ENCODE measurements at places on chromosomes 4 and X.

GRCh38 chrX:66638591-66639500 is at the start of gene EDA2R:
TSS of gene EDA2R (minus strand) at chrX:66639078. CDS start at chrX:66616020, 23,058 bp downstream.
- DNase-seq, result peak; percentile 91

DNA sequence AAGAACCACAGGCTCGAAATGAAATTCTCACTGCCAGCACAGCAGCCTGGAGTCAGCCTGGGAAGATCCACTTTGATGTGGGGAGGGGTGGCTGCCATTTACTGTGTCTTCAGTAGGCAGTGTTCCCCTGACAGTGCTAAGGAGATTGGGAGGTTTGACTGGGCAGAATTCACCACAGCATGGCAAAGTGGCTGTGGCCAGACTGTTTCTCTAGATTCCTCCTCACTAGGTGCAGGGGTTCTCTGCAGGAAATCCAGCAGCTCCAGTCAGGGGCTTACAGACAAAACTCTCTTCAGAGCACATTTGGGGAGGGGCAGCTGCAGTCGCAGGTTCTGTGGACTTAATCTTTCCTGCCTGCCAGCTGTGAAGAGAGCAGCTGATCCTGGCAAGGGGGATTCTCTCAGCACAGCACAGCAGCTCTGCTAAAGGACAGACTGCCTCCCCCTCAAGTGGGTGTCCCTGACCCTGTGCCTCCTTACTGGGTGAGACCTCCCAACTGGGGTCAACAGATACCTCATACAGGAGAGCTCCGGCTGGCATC is 1174.0 kb downstream of the RAPGEF2 start:
- no peak for DNase-seq

- DNase-seq, result peak; percentile 20
Observed at GRCh38 chrX:119784747-119785446, 6.5 kb downstream of the RPL39 start.

DNA sequence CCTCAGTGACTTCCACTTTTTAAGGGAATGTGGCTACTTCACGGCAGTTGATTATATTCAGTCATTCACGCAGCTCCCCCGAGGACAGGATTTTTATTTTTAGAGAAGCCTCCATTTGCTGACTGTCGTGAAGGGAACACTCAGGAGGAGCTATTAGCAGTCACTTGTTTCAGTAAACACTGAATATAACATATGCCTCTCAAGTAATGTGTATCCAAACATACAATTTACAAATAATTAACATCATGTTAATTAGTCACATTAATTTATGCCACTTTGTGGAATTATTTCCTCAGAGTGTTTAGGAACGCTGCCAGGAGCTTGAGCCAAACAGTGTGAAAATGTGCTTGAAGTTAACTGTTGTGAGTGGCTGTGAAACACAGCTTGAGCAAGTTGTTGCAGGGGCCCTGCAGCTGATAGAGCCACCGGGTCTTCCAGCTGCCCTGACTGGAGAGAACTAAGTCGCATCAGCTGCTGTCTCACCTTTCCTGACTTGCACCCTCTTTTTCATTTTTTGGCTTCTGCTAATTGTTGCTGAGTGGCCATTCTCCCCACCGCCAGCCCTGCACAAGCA is 245.6 kb downstream of the LDB2 start:
- no peak for DNase-seq

GRCh38 chrX:79270401-79270800 is 96.7 kb downstream of the ITM2A start:
- no peak for DNase-seq

- DNase-seq, result no peak
Observed at GRCh38 chrX:20663336-20663735, 396.6 kb upstream of the RPS6KA3 start.

GRCh38 chrX:68060506-68061205 is 372.6 kb downstream of the OPHN1 start:
- DNase-seq, result no peak
